Activated naive CD4-positive, alpha-beta T cell (primary cell): ENCODE measurements at places on chromosomes 6 and 20.

- DNase-seq = no peak
These were observed 26.7 kb upstream of the FNDC1 start for GRCh38 chr6:159142531-159142930.

DNA sequence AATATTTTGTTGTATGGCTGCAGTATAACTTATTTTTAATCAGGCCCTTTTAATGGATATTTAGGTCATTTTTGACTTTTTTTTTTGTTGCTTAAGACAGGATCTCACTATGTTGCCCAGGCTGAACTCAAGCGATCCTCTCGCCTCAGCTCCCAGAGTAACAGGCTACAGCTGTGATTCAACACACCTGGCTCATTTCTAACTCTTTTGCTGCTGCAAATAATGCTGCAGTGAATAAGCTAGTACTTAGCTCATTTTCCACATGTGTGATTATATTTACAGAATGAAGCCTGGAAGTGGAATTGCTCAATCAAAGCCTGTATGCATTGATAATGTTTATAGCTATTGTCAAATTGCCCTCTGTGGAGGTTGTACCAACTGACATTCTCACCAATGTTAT is 1.1 kb downstream of the GTSF1L start:
- no peak for DNase-seq

DNA sequence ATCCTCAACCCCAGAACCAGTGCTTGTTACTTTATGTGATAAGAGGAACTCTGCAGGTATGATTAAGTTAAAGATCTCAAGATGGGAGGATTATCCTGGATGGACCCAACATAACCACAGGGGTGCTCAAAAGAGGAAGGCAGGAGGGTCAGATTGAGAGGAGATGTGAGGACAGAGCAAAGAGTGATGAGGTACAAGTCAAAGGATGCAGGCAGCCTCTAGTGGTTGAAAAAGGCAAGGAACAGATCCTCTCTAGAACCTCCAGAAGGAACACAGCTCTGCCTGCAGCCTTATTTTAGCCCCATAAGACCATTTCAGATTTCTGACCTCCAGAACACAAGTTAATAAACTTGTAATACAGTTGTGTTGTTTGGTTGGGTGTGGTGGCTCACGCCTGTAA is 41.2 kb downstream of the PDSS2 start:
- no peak for DNase-seq

- no peak for DNase-seq
These were observed 5.6 kb downstream of the KCNQ2 start for GRCh38 chr20:63466861-63467260.

GRCh38 chr20:48019940-48020339 is 234.7 kb upstream of the SULF2 start:
- DNase-seq = no peak
